Left lung (tissue), 14 donors: ENCODE measurements at places on chromosomes 7 and 10.
A peak's percentile ranks its signal among the peaks of the same experiment; 100 is the strongest.

DNA sequence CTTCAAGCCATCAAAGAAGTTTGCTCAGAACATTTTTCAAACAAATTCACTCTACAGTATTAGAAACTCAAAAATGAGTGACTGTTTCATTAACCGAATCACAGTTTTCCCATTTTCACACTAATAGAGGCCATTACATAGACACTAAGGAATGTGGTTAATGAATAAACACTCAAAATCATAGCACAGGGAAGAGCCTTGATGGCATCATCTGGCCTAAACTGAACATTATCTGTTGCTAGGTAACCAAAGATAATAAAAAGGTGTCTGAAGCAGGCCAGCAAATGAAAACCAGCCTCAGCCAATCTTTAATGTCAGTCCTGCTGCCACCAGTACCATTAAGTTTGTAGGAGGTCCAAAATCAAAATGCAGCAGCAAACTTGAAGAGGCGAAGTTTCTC is 492.4 kb upstream of the STEAP1 start:
- DNase-seq, result no peak

DNA sequence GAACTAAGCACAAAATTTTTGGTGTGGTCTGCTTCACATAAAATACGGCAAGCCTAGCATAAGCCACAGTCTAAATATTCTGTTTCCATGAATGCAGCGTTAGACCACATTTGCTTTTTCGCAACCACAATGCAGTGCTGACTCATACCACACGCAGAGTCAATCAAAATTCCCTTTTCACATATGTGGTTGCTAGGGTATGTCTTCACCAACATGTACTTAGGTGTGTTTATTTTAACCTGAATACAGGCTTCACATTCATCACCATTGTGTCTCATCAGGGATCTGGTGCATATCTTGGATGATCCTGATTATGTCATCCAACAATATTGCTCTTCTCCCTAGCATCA is 90.8 kb downstream of the CHN2 start:
- no peak for DNase-seq

DNA sequence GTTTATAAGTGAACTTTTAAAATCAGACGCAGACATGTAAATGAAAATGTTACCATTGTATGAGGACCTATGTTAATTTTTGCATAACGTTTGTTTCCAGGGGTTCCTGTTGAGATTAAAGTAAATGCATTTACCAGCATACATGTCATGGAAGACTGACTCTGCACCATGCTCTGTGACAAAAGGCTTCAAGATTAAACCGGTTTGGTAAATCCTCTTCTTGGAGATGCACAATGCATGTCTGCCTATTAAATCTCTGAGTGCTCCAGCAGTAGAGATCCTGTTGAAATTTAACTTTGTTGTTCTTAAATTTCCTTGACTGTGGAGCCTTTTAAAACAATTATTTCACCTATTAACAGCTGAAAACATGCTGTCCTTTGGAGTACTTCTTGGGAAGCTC is 36.5 kb upstream of the JAZF1 start:
- no peak for DNase-seq

- DNase-seq, result no peak
These were observed 16.4 kb upstream of the ITPRID1 start for GRCh38 chr7:31497516-31497915.

GRCh38 chr7:153401795-153402720 is 642.5 kb downstream of the ACTR3B start:
- DNase-seq, result no peak

DNA sequence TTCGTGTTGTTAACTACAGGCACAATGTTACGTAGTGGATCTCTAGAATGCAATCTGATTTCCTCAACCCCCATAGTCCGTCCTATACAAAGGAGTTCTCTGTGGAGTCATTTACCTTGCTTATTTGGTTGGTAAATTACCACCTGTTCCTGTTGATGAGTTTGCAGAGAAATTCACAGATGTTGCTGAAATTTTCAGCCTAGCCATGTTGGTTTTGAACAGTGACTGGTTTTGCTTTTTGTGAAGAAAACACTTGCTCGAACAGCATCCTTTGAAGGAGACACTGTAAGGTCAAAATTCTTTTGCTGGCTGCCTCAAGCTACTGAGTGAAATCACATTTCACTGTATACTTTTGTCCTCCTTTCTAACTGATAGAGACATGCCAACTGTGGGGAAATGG is 15.4 kb upstream of the PRKCQ start:
- no peak for DNase-seq

- DNase-seq, result peak; percentile 89
These were observed 8.2 kb downstream of the TFR2 start for GRCh38 chr7:100632951-100633717.

- DNase-seq, result no peak
These were observed 1691.6 kb upstream of the LRRTM3 start for GRCh38 chr10:65234261-65234660.

DNA sequence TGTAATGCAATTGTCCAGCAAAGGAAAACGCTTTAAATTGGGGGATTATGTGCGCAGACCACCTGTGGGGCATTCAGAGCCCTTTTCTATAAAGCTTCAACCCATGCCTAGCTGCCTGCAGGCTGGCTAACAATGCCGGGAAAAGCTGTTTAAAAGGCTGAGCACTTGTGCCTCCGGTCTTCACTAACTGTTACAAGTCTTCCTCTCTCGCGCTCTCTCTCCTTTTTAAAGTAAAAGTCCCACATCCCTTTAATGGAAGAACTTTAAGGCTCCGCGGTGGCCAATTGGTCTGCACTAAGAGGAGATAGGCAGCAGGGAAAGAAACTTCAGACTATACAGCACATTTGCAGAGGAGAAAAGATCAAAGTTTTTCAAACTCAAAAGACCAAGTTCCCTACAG is 4.6 kb downstream of the FZD8 start:
- no peak for DNase-seq

- no peak for DNase-seq
These were observed 87.3 kb upstream of the CSTF2T start for GRCh38 chr10:51786684-51787035.

GRCh38 chr7:140674899-140675701 is 2.4 kb downstream of the ADCK2 start:
- DNase-seq, result no peak

GRCh38 chr7:6563936-6564770 is 12.9 kb upstream of the GRID2IP start:
- no peak for DNase-seq

DNA sequence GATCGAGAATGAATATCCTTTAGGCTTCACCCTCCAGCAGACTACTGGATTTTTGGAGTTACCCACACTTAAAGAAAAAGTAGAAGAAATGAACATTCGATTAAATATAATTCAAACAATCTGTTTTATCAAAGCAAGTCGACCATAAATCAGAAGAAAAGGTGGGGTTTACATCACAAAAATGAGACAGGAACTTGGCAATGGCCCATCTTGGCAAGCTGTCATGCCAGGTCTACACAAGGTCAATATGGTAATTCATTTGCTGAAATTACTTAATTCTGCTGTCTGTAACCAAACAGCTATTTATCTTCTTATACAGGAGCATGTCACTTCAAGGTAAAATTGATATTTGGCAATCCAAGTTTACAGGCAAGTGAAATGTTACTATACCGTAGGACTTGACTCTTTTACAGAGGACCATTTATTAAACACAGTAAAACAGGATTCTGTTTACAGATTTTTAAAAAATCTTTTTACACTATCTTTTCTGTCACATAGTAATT is 640.6 kb upstream of the NRP1 start:
- no peak for DNase-seq

- no peak for DNase-seq
These were observed 1.6 kb upstream of the KIAA1217 start for GRCh38 chr10:24207341-24207740.

DNA sequence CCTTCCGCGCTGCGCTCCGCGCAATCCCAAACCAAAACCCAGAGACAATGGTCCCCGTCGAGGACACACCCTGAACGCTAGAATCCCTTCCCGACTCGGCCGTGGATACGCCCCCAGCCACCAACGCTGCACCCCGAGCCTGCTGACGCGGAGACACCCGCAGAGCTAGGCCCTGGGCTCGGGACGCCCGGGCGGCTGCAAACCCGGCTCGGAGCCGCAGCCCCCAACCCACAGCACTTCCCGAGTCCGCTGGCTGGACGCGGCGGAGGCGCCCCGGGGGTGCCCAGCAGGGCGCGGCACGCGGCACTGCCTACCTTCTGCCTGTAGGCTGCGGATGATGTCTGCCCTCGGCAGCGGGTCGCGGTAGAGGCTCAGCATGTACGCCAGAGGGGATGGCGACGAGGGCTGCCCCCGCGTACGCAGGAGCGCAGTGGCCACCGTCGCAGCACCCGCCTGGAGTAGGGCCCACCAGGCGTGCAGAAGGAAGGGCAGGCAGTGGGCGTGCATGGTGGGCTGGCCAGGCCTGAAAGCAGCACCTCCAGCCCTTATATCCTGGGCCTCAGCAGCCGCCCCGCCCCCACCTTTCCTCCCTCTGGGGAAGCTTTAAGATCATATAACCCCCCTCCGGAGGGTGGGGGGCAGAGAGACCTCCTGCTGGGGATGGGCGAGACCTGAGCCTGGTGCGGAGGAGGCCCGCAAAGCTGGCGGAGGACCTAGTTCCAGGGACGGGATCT is at the start of gene NODAL:
TSS of gene NODAL (minus strand) at position 521 of the 734 bp plus-strand sequence. CDS start at position 507, 14 bp downstream.
- no peak for DNase-seq

- no peak for DNase-seq
These were observed 94.0 kb downstream of the AKR1D1 start for GRCh38 chr7:138170298-138170697.

DNA sequence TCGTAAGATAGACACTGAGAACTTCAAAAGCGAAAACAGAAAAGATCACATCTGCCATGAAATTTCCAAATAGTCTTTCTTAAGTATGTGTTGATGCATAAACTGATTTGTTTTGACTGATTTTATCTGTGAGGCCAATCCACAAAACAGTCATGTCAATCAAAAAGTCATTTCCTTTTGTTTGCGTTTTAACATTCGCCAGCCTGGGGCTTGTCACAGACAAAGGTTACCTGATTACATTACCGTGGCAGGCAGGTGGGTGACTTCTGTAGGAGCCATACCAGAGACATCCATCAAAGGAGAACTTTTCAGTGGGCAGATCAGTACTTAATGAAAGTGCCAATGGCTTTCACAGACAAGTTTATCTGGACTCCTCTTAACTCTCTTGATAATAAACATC is 45.5 kb upstream of the BET1 start:
- no peak for DNase-seq

DNA sequence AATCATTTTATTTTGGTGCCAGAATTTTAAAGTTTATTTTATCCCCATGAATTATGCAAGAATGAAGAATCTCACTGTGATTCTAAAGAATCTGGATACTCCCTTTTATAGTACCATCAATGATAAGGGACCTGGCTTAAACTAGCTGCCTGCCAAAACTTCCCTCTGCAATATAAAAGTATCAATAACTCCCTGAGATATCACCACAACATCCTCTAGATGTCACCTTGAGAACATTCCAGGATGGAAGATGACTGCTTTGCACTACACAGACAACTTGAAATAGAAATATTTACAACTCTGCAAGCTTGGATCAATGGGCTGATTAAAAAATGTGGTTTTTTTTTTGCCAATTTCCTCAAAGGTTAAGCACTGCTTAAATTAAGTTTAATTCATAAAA is 142.1 kb downstream of the SLC25A13 start:
- no peak for DNase-seq

DNA sequence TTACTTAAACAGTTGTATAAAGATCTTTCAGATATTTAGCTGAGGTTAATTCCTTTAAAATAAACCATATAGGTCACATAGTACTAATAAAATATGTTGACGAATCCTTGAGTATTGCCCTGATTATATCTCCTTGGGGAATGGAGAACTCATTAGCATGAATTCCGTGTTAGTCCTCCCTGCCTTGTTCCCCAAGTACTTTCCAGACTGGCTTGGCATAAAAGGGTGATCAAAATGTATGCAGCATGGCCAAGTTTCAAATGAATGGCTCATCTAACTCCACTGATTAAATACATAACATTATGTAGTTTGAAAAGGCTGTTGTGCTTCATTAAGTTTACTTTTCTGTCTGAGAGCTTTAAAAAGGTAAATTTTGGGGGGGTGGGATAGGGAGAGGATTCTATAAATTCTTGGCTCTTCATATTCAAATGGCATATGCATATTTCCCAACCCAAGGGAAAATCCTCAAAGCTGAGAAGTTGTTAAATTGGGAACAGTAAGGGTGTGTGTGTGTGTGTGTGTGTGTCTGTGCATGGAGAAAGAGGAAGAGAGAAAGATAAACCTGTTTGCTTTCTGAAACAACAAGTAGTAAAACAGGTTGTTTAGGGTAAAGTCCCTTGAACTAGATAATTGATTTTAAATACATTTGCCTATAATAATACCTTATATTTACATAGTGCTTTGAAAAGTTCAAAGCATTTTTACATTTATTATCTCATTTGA is 4.8 kb upstream of the ADD3 start:
- DNase-seq, result no peak

DNA sequence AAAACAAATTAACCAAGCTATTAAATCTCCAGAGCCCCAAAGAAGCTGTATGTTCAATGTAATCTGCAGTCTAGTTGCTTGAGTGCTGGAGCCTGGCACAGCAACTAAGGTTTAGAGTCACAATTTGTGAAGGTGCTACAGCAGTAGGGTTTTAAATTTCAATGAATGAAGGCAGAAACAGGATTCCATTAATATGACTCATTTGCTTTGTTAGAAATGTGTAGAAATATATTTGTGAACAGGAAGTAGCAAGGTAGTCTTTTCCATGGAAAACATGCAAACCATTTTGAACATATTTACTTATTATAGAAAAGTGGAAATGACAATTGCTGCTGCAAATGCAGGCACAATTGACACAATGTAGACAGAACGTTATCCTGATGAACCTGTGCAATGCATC is 149.0 kb upstream of the STEAP4 start:
- DNase-seq, result no peak

- DNase-seq, result no peak
These were observed 3.2 kb downstream of the CSGALNACT2 start for GRCh38 chr10:43141421-43141820.

DNA sequence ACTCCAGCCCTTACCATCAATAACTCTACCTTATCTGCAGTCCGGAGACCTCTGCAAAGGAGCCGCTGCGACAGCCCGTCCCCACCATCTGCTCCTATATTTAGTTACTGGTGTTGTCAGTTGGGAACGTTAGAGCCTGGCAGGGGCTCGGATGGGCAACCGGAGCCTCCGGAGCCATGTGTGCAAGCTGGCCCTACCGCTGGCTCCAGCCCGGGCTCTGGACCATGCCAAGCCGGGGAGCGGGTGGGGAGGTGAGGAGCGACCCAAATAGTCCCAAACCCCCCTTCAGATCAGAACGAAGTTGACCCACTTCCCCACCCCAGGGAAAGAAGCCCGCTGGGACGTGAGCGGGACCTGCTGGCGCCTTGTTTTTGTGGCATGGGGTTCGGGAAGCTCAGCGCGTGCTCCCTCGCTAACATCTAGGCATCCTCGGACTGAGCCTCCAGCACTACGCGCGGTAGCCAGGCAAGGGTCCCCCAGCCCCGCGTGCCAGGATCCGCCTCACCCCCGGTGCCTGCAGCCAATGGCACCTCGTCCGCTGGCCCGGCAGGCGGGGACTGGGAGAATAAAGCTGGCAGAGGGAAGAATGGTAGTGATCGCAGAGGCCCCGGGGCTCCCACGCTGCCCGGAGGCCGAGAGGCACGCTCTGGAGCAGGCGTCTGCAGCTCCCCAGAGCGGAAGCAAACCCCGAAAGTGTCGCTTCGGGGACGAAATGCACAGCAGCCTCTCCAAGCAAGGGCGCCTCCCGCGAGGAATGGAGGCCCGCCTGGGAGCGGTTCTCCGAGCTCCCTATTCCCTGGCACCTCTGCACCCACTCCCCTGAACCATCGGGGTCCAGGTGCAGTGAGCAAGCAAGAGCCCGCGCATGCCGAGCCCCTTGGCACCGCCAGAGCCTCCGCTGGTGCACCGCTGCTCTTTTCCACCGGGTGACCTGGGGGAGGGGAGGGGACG is 679 bp downstream of the LRRC20 start:
- DNase-seq, result peak; percentile 87
